LoVo (cell line): ENCODE measurements at places on chromosomes 16 and 17.

- DNase-seq: peak; percentile 46
Measured at GRCh38 chr17:78745407-78746088, 36.5 kb downstream of the CYTH1 start.

DNA sequence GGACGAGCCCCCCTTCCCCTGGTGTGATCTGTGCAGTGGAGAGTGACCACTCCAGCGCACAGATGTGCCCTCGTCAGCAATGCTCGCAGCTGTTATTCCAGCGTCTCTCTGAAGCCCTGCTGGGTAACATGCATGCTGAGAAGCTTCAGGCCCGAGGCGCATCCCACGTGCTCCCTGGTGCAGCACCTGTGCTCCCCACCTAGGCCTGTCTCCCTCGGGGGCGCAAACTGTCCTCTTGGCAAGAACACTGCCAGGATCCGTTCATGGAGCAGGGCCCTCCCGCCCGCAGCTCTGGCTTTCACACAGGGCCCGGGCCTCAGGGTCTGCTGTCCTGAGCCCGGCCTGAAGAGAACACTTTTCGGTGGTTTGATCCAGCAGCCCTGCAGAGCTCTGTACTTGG is 13.0 kb downstream of the TMEM204 start:
- DNase-seq: no peak

- DNase-seq: no peak
Measured at GRCh38 chr17:68197091-68197996, 50.5 kb upstream of the AMZ2 start.

GRCh38 chr17:55576996-55577586 is 65.8 kb upstream of the SMIM36 start:
- peak; percentile 31 for DNase-seq

GRCh38 chr17:19336938-19337711 is 25.4 kb downstream of the B9D1 start:
- no peak for DNase-seq

DNA sequence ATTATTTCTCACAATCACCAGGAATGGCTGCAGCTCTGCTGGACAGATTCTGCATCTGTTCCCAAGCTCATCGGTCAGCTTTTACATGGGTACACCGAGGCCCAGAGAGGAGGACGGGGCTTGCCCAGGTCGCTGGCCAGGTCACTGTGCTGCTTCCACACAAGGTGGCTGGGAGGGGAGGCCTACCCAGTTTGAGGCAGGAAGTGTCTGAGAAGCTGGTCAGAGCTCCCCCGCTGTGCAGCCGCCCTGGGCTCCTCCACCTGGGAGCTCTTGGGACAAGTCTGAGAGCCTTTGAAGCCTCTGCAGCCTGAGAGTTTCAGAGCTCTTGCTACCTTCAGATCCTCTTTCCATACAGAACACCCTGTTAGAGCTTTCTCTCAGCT is 143.3 kb downstream of the CLEC16A start:
- no peak for DNase-seq

DNA sequence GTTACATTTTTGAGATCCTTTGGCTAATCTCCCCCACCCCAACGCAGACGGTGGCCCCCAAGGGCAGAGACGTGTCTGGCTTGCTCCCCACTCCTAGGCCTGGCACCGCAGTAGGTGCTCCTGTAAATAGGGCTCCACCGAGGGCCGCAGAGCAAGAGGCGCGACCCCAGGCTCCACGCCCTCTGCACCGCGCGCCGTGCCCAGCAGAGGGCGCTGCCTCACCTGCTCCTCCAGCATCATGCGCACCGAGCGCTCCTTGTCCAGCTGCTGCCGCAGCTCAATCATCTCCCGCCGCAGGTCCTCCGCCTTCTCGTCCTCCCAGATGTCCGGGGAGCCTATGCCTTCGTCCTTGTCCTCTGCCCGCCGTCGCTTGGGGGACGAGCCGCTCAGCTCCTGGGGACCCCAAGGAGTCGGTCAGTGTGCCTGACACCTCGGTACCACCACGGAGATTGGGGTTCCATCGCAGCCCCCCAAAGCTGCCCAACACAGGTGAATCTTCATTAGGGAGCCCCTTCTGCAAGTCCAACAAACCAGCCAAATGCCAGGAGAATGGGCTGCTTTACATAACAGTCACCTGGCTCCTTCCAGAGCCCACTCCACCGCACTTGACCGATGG is 11.2 kb downstream of the TFAP4 start:
- DNase-seq: no peak

- DNase-seq: no peak
Measured at GRCh38 chr17:81228834-81229665, 6.3 kb upstream of the CEP131 start.

DNA sequence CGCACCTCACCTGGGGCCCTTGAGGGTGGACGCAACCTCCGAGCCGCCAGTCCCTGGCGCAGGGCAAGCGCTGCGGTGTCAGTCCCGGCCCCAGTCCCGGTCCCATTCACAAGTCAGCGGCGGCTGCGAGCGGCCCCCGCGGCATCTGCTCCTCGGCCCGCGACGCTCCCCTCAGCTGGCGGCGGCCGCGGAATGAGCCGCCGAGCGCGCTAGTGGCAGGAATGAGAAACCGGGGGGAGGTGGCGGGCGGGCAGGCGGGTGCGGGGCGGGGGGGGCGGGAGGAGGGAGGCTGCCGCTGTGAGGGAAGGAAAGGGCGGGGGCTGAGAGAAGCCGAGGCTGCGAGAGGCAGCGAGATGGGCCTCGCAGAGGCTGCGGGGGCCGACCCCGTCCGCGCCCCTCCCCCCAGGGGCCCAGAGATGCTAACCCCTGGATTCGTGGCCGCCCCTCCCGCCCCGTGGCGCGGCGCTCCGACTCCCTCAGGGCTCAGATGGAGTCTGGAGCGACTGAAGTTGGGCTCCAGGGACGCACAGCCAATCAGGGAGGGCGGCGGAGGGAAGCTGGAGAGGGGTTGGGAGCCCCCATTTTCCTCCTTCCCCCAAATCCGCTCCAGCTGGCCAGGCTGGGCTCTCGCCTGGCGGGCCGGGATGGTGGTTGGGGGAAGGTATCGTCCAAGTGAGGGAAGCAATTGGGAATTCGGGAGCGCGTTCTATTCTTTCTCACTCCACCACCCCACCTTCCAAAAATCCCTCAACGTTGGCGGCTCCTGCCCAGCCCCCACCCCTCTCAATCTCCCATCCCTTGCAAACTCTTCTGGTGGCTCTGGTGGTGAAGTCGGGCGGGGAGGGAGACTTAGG is at the start of gene CDH11:
Gene CDH11 (minus strand): TSS at position 194 of the 854 bp plus-strand sequence. CDS start 117,194 bp downstream, outside the sequence.
- no peak for DNase-seq

- DNase-seq: no peak
Measured at GRCh38 chr17:38867968-38868816, 1.7 kb upstream of the LASP1 start.

DNA sequence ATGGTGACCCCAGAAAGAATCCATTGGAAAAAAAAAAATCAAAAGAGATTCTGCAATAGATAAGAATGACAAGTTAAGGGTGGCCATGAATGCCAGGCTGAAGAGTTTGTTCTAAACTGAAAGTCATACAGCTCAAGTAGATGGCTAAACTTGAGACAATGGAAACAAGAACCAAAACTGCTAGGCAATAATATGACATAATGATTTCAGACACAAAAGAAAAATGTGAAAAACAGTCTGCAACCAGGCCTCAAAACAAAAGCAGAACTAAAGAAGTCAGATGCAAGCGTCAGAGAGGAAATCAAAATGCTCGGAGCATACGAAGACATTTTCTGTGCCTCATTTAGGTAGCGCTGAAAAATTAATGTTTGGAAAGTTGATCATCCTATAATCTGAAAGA is 54.4 kb upstream of the YPEL2 start:
- no peak for DNase-seq

GRCh38 chr17:74345433-74346241 is 16.0 kb downstream of the BTBD17 start:
- DNase-seq: peak; percentile 5

DNA sequence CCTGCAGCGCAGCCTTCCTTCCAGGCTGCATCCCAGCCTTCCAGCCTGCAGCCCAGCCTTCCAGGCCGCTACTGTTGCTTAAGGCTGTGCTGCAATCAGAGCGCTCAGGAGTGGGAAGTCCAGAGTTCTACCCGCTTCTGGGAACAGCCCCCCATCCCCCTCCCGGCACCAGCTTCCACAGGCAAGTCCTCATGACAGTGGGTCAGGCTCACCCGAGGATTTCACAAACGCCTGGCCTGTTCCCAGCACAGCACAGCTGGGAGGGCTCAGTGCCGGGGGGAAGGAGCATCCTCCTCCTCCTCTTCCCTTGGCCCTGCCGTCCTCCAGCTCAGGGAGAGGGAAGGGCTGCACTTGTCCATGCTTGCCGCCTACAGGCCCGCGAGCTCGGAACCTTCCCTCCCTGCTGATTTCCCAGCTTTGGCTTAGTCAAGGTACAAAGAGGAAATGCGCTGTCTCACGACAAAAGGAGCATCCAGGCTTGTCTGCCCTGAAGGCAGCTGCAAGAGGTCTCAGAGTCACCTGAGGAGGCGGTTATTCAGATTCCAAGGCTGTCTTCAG is 8.3 kb downstream of the SOCS3 start:
- DNase-seq: no peak

DNA sequence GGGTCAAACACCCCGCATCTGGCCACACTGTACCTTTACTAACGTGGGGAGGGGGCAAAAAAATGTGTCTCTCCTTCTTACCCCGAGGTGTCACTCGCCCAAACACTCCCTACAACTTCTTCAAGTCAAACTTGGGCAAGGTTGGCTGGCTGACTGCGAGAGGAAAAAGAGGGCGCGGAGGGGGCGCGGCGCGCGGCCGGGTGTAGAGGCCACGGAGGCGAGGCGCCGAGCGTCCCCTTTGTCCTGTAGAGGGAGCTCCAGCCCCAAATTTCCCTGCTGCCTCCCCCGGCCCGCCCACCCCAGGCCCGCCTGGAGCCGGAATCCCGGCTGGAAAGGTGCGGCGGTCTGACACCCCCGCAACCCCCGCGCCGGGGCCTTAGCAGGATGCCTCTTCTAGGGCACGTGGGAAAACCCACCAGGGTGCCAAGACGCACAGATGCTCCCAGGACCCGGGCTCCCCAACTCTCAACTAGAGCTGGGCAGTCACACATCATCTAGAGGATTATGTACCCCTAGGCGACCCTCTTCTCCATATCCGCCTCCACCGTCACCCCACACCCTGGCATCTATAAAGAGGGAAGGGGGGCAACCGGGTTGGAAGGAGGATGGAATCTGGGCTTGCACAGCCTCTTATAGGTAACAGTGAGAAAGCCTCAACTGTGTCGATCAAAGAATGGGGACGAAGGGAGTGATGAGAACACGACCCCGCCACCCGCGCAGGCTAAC is 4.2 kb downstream of the IRX3 start:
- DNase-seq: peak; percentile 10

DNA sequence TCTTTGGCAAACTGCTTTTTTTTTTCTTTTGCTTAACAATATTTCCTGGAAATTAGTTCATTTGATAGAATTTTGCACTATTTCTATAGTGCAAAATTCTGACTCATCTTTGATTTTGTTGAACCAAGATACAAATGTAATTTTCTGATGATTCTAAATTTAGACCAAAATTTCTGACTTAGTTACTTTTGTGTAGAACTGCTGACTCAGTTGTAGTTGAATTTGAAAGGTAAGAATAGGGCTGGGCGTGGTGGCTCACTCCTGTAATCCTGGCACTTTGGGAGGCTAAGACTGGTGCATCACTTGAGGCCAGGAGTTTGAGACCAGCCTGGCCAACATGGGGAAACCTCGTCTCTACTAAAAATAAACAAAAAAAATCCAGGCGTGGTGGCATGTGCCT is 223.0 kb downstream of the BCAS3 start:
- DNase-seq: no peak

DNA sequence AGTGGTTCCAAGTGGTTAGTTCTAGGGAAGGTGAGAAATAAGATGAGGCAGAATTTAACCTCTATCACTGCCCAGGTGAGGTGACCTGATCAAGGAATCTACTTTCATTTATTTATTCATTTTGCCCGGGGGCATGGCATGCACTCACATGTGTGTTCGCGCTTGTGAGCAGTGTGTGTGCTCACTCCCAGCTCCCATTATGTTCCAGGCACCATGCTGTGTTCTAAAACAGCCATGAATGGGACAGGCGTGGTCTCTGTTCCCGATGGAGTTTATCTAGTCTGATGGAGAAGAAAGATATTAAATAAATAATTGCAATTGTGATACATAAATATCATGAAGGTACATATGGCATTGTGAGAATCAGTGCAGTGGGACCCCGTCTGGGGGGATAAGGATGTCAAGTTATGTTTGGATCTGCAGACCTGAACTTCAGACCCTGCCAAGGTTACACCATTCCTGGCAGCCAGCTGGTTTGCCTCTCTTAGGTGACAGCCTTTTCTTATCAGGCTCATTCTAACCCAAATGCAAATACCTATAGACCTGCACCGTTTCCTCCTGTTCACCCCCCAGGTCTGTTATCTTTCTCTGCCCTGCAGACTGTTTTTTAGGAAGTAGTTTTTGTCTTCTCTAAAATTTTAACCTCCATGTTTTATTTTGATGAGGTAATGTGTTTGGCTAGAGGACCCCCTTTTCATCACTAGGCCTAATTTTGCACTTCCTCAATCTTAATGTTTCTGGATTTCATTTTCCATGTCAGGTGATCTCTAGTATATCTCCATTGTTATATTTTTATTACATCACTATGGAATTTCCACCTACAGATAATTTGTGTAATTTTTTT is 11.8 kb downstream of the CYB5B start:
- DNase-seq: no peak

DNA sequence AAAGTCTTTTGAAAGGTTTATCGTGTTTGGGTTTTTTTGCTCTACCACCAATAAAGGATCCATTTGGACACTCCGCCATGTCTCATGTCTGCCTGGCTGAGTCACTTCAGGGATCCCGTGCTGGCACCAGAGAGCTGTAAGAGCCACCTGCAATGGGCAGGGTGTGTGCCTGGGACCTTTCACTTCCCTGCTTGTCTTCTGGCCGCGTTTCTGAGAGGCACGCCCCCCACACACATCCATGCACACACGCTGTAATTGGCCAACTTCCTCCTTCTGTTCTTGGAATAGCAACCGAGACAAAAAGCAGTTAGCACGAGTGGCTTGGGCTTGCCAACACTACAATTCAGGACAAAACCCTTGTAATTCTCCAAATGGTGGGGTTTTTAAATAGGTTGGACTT is 9.8 kb upstream of the SOST start:
- DNase-seq: no peak

DNA sequence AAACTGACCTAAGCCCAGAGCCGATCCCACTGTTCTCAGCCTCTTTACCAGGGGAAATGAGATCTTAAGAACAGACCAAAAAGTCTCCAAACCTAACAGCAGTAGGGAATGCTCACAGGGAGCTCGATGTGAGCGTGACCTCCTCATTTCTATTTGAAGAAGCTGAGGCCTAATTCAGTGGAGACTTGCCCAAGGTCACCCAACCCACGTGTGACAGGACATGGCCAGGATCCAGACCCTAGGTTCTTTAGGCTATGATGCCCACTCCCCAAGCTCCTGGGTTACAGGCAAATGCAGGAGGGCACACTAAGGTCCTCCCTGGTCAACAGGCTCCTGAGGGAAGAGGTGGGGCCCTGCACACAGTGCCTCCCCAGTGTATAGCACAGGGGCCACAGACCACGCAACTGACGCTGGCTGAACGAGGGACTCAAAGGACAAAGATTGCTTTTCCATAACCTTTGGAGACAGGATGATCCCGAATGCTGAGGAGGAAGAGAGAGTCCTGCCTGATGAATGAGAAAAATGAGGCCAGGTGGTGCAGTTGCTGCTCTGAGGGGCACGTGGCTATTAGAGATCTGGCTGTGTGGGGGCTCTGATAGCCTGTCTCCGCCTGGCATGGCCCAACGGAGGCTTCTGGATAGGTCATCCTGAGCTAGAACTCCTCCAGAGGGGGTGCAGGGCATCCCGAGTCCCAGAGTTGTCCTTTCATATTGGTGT is 24.0 kb downstream of the MAP3K14 start:
- no peak for DNase-seq
